Adrenal gland (tissue), 19 donors: ENCODE measurements at places on chromosomes 7 and 10. TPM values are rescaled to one million over a fixed set of nuclear protein-coding genes. Genes with fewer than 3 reads are reported as not detected.

NUTM2D gene
- total RNA-seq = 2.9 TPM

CALML3 gene
- total RNA-seq = not detected

C10orf105 gene
- total RNA-seq = 0.48 TPM

CTAGE6 gene
- 0.28 TPM for total RNA-seq

STAMBPL1 gene
- total RNA-seq = 49.9 TPM

GPR22 gene
- total RNA-seq = not detected

CD36 gene
- 13.4 TPM for total RNA-seq

IDI2 gene
- total RNA-seq = not detected

PLAU gene
- total RNA-seq = 7.5 TPM

OR2A25 gene
- total RNA-seq = not detected

DNA sequence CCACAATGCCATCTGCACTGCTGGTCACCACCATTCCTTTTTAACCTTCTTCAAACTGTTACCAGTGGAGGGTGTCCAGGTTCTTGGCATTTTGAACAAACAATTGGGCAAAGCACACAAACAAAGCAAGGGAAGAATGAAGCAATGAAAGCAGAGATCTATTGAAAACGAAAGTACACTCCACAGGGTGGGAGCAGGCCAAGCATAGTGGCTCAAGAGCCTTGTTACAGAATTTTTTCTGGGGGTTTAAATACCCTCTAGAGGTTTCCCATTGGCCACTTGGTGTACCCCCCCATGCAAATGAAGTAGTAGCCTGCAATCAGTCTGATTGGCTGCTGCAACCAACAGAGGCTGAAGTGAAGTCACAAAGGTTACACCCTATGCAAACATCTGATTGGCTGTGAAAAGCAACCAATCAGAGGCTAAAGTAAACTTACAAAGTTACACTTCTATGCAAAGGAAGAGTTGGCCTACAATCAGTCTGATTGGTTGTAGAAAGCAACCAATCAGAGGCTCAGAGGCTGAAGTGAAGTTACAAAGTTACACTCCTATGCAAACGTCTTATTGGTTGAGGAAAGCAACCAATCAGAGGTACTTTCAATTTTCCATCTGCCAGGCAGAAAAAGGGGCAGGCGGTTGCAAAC, 103.2 kb upstream of the WAC start:
- DNase-seq = no peak

- DNase-seq = no peak
Observed at GRCh38 chr7:99794585-99795502, 10.9 kb upstream of the CYP3A4 start.

- DNase-seq = no peak
Observed at GRCh38 chr10:101725296-101726114, 30.5 kb upstream of the FBXW4 start.

DNA sequence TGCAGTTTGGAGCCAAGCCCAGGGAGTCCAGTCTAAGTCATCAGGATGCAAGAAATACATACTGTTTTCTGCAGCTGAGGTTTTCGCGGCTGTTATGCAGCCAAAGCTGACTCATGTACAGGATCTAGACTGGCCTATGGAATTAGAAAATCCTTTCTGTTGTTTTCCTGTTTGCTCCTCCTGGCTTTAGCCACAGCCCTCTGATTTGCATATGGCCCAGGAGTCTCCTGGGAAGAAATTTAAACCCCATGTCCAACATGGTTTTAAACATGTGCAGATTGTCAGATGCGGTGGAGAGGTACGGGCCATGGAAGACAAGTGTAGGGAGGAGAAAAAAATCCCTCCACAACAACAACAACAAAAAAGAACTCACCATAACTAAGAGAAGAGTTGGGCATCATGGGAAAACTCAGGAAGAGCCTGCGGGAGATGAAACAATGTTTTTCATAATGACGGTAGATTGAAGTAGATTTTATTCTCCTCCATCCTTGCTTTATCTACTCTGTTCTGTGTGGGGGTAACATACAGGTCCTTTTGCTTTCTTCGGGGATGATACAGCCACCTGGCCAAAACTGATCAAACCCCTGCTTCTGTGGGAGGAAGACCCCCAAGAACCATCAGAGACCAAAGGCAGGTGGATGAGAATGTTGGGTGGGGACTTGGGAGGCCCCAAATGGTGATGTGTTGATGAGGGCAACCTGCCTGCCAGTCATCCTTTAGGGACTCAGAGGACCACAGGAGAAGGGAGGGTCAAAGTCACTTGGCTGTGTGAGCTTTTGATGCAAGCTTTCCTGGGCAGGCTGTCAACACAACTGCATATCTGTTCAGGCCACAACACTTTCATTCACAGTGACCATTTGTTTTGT, 29.8 kb upstream of the GNA12 start:
- no peak for DNase-seq

GRCh38 chr10:116526219-116526618, 19.5 kb upstream of the PNLIP start:
- DNase-seq = no peak

DNA sequence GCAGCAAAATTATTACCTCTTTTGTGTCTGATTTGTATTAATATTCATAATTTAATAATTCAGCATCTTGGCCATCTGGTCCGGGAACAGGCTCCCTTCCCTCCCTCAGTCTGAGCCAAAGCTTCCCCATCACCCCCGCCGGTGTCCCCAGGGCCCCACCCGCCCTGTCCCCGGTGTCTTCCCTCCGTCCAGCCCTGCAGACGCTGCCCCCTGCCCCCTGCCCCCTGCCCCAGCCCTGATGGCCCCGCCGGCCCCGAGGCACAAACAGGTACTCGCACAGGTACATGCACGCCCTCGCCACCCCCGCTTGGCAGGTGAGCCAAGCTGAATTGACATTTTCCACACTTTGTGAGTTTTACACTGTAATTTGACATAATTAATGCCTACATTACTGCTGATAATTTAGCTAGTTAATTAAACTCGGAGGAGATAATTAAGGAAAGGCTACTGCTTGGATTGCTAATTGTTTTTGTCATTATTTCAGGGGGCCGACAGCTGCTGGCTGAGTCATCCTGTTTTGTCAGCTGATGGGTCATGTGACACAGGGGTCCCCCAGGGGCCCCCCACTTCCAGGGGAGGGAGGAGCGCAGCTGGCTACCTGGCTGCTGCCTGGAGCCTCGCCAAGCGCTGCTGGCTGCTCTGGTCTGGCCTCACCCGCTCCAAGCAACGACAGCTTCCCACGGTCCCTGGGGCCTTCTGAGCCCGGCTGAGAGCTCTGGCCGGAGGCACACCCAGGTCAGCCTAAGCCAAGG, 36.6 kb downstream of the MICALL2 start:
- no peak for DNase-seq

DNA sequence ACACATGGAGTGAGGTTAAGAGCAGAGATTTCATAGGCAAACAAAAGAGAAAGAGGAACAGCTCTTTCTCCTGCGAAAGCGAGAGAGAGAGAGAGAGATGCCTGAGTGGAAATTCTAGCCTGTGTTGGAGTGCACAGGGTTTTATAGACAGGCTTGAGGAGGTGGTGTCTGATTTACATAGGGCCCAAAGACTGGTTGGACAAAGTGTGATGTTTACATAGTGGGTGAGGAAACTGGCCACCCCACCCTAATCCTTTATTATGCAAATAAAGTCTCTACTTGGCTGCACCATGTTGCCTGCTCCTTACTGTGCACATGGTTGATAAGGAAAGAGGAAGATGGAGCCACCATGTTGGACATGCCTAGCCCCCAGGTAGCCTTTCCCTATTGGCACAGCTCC, 967.8 kb upstream of the SORCS1 start:
- DNase-seq = no peak

DNA sequence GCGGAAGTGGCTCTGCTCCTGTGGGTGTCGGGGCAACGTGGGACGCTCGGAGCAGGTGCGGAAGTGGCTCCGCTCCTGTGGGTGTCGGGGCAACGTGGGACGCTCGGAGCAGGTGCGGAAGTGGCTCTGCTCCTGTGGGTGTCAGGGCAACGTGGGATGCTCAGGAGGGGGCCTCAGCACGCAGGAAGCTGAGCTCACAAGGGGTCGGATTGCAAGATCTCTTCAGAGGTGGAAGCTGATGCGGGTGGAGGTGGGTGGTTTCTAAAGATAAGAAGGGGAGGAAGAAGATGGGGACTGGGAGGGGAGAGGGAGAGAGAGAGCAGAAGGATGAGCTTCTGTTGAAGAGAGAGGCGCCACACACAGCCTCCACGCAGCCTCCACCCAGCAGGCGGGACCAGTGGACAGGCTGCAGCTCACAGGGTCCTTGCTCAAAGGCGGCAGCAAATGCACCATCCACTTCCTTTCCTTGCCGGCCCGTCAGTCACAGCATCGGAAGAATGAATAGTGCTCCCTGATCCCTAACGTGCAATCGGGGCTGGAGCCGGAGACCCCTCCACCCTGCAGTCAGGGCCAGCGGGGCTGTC, 78.7 kb downstream of the PTPRN2 start:
- no peak for DNase-seq

- no peak for DNase-seq
Observed at GRCh38 chr7:30390736-30391636, 87.6 kb downstream of the NOD1 start.

DNA sequence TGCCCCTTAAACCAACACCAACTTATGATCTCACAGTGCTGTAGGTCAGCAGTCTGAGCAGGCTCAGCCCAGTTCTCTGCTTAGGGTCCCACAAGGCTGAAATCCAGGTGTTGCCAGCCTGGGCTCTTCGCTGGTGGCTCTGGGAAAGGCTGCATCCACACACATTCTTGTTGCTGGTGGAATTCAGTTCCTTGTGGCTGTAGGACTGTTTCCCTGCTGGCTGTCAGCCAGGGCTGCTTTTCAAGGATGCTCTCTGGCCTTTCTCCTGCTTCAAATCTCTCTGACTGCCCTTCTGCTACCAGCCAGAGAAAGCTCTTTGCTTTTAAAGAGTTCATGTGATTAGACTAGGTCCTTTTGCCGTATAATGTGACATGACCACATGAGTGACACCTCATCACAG, 15.3 kb downstream of the POLL start:
- DNase-seq = no peak
